ENCODE measurements at places on chromosomes 5 and 9. TPM values are rescaled to one million over a fixed set of nuclear protein-coding genes. Genes with fewer than 3 reads are reported as not detected.
A peak's percentile ranks its signal among the peaks of the same experiment; 100 is the strongest.

PCDHB16 gene
- total RNA-seq, result 0.07 TPM

FAM153A gene
- total RNA-seq, result not detected

GRCh38 chr9:134136118-134136995 lies 475 bp downstream of the WDR5 start:
- DNase-seq, result peak; percentile 91

- DNase-seq, result no peak
Observed at GRCh38 chr9:100088202-100088601, 10.6 kb downstream of the ERP44 start.

GRCh38 chr5:2207416-2208238 lies 324.9 kb upstream of the IRX4 start:
- DNase-seq, result peak; percentile 90

DNA sequence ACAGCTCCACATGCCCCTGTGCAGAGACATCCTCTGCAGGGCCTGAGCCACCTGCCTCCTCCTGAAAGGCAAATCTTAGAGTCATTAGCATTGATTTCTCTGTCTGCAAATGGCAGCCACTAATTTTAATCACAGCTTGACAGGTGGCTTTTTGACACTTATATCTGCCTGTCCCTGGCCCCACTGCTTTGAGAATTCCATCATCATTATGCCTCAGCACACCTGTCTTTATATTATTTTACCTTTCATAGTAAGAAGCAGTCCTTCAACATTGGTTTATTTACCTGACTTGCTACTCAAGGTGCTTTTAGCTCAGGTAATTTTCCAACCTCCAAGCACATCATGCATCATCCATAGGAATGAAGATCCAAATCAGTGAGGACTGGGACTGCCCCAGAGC lies 451.3 kb downstream of the MTRR start:
- DNase-seq, result no peak

DNA sequence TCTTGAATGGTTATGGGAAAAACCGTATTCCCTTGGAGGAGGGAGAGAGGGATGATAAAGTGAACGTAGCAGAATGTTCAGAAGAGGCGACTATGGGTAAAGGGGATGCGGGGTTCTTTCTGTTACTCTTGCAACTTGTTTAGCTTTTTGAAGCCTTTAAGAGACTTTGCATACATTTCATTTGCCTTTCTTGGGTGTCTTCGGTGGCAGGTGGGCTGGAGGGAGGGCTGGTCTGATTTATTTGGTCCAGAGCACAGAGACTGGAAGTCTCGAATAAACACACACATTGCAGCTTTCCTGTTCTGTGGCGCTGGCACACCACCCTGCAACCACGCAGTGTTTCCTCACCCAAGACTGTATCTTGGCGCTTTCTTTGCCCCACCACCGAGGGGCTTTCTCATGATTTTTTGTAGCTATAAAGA lies 23.2 kb downstream of the TTF1 start:
- no peak for DNase-seq

DNA sequence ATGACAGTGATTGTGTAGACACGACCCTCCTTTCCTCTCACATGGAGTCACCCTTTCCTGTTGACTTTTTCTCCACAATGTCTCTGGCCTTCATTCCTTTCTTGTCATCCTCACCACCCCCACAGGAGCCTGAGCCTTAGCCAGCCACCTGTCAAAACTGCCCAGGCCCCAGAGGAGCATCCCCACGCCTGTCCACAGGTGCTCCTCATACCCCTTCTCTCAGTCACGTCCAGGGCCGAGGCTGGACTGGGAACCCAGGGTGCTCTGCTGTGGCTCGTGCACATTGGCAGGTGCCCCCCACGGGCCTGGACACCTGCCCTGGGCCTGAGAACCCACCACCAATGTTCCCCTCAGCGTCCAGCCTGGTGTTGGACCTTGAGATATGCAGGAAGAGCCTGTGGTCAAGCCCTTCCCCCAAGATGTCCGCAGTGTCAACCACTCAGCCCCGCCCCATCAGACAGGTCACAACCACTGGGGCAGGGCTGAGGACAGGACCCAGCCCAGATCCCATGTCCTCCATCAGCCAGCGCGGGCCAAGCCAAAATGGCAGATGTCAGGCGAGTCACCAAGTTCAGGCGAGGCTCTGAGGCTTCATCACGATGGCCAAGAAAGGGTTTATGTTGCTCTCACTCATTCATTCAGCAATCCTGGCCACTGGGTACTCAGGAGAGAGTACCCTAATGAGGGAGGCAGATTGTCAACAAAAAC lies 65.8 kb upstream of the STXBP1 start:
- DNase-seq, result no peak

DNA sequence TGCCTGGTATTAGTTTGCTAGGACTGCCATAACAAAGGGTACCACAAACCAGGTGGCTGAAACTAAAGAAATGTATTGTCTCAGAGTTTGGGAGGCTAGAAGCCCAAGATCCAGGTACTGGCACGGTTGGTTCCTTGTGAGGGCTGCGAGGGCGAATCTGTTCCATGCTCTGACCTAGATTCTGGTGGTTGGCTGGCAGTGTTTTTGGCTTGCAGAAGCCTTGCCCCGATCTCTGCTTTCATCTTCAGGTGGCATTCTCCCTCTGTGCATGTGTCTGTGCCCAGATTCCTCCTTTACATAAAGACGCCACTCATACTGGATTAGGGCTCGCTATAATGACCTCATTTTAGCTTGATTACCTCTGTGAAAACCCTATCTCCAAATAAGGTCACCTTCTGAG lies 36.7 kb downstream of the RAI14 start:
- no peak for DNase-seq

DNA sequence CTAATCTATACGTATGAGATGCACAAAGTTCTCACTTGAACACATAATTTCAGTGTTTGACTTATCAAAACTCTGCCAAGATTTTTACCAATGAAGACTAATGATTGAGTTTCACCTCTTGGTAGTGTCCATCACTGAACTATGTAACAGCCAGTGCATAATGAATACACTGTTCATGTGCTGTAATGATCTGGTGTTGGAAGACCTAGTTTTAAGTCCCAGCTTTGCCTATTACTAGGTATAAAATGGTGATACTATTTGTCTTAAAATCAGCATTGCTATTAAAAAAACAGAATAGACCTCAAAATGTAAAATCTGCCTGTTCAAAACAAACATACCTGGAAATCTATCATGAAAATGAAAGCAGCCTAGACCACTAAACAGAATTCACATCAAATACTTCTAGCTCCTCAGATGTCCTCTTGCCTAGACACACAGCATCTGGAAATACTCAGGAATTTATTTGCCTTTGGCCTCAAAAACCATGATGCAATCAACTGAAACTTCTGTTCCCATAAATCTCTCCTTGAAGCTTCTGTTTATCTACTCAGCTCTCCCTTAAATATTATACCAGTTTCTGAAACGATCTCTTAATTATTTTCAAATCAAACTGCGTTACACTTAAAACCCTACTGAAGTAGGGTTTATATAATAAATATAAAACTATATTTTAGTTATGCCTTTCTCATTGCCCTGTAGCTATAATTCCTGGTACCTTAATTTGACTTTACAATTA lies 38.1 kb downstream of the MRPS27 start:
- DNase-seq, result no peak

Measured in H7 (cell line).